CD8-positive, alpha-beta memory T cell (primary cell): ENCODE measurements at places on chromosomes 16 and 17. TPM values are rescaled to one million over a fixed set of nuclear protein-coding genes. Genes with fewer than 3 reads are reported as not detected.

- peaks cover 59% of the 10 kb centered on the region for H3K4me1 ChIP-seq
- peak overlapping the region; percentile 48 for H3K4me3 ChIP-seq
- DNase-seq = peak; percentile 40
- peaks cover 5% of the 10 kb centered on the region for H3K36me3 ChIP-seq
- H3K27me3 ChIP-seq = no peaks in the 10 kb centered on the region
- H3K27ac ChIP-seq = peak overlapping the region; percentile 68
Measured at GRCh38 chr16:85569615-85570212, 43.4 kb upstream of the GSE1 start.

DNA sequence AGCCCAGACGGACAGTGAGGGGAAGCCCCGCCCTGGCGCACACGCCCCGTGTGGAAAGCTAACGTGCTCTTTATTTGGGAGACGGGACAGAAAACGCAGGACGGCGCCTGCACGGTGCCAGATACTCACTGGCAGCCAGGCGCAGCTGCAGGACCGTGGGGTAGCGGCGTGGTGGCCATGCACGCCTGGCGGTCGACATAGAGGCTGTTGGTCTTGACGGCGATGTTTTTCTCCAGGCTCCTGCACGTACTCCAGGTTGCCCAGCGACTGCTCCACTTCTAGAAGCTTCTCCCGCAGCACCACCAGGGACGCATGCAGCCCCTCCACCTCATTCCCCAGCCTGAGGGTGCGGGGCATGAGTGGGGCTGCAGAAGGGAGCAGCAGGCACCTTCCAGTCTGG is 5.1 kb upstream of the C1QTNF8 start:
- no peak overlapping the region for H3K27ac ChIP-seq
- H3K27me3 ChIP-seq = no peaks in the 10 kb centered on the region
- DNase-seq = no peak
- no peaks in the 10 kb centered on the region for H3K36me3 ChIP-seq

DNA sequence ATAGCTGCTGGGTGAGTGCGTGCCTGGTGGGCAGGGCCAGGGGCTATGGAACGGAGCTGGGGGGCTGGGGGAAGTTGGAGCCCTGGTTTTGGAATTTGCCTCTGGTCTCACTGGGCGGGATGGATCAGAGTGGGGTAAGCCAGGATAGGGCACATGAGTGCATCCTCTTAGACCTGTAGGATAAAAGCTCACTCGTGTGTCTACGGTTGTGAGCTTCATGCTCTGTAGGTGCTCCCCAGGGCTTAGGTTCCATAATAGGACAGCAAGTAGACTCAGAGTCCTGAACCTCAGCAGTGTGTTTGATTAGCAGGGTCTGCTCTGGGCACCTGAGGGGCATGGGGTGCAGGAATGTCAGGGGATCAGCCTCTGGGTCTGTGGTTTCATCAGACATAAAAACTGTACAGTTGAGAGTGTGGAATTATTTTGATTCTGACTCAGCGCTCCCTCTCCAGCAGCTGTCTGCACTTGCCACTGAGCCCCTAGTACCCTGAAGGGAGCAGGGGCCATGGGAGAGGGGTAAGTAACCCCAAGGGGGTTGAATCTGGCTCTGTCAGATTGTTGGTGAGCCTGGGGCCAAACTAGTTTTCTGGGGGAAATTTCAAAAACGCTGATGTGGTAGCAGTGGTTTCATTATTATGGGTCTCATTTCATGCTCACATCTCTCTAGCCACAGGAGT is 84.2 kb upstream of the LGALS9 start:
- H3K4me3 ChIP-seq = no peak overlapping the region
- H3K27me3 ChIP-seq = no peaks in the 10 kb centered on the region
- no peak for DNase-seq
- H3K4me1 ChIP-seq = peaks cover 16% of the 10 kb centered on the region

DNA sequence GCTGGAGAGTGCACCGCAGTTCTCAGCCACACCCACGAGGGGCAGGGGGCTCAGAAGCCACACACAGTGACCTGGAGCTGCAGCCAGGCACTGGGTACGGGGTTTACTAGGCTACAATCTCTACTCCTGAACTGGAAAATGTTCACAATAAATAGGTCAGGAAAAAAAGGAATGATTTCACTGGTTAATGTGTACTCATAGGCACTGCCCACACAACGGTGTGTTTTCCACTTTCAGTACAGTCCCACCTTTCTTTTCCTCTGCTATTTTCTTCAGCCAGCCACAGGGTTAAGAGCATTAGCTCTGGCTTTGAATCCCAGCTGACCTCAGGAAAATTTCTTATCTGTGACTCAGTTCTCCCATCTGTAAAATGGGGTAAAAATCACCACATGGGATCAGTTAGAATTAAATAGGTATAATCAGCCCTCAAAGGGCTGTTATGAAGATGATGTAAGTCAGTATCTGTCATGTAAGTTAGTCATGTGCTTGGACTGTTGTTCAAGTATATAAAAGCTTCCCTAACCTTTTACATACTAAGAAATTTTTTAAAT is 35.7 kb downstream of the ZCCHC14 start:
- no peaks in the 10 kb centered on the region for H3K4me1 ChIP-seq
- peaks cover 13% of the 10 kb centered on the region for H3K36me3 ChIP-seq
- no peak for DNase-seq
- no peak overlapping the region for H3K4me3 ChIP-seq
- H3K27me3 ChIP-seq = no peaks in the 10 kb centered on the region
- H3K27ac ChIP-seq = no peak overlapping the region

DNA sequence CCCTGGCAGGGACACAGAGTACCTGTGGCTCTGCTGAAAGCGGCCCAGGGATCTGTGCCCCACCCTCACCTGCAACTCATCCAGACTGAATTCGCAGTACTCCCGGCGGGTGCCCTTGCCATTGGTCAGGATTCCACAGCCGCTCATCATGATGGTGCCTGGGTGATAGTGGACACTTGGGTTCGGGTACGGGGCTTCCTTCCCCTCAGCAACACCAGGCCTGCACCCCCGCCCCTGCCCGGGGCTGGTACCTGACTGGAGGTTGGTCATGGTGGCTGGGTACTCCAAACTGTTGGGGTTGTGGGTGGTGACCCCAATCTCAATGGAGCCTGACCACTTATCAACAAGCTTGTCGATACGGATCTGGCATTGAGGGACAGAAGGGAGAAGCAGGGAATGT is 2.9 kb downstream of the NEURL4 start:
- no peak overlapping the region for H3K27ac ChIP-seq
- H3K27me3 ChIP-seq = no peaks in the 10 kb centered on the region
- no peak overlapping the region for H3K4me3 ChIP-seq
- H3K4me1 ChIP-seq = peaks cover 32% of the 10 kb centered on the region
- DNase-seq = no peak

- no peak overlapping the region for H3K4me3 ChIP-seq
- no peaks in the 10 kb centered on the region for H3K4me1 ChIP-seq
- H3K36me3 ChIP-seq = no peaks in the 10 kb centered on the region
- no peaks in the 10 kb centered on the region for H3K27me3 ChIP-seq
Measured at GRCh38 chr17:41150026-41150425, 401 bp upstream of the KRTAP4-5 start.

GRCh38 chr16:56221995-56222394 is 30.7 kb downstream of the GNAO1 start:
- no peak overlapping the region for H3K4me3 ChIP-seq
- H3K4me1 ChIP-seq = peaks cover 23% of the 10 kb centered on the region
- no peaks in the 10 kb centered on the region for H3K27me3 ChIP-seq
- no peak for DNase-seq
- no peak overlapping the region for H3K27ac ChIP-seq

GRCh38 chr17:58432806-58433573 is 15.7 kb upstream of the RNF43 start:
- no peak overlapping the region for H3K4me3 ChIP-seq
- no peaks in the 10 kb centered on the region for H3K36me3 ChIP-seq
- no peaks in the 10 kb centered on the region for H3K27me3 ChIP-seq
- no peak overlapping the region for H3K27ac ChIP-seq
- no peak for DNase-seq
- H3K4me1 ChIP-seq = no peaks in the 10 kb centered on the region

- H3K27me3 ChIP-seq = no peaks in the 10 kb centered on the region
- no peak for DNase-seq
- H3K4me3 ChIP-seq = no peak overlapping the region
- H3K36me3 ChIP-seq = no peaks in the 10 kb centered on the region
- peak overlapping the region; percentile 2 for H3K27ac ChIP-seq
- H3K4me1 ChIP-seq = peaks cover 5% of the 10 kb centered on the region
Measured at GRCh38 chr16:11133344-11133943, 122.6 kb downstream of the SOCS1 start.

- no peak overlapping the region for H3K4me3 ChIP-seq
- peaks cover 22% of the 10 kb centered on the region for H3K4me1 ChIP-seq
- no peak overlapping the region for H3K27ac ChIP-seq
- no peaks in the 10 kb centered on the region for H3K36me3 ChIP-seq
- H3K27me3 ChIP-seq = no peaks in the 10 kb centered on the region
Measured at GRCh38 chr16:50188619-50189136, 35.6 kb downstream of the TENT4B start.

- no peak for DNase-seq
- H3K4me1 ChIP-seq = peaks cover 22% of the 10 kb centered on the region
- H3K4me3 ChIP-seq = no peak overlapping the region
- H3K27me3 ChIP-seq = no peaks in the 10 kb centered on the region
Measured at GRCh38 chr17:83194761-83195329, 115.4 kb downstream of the METRNL start.

- H3K27me3 ChIP-seq = peaks cover 5% of the 10 kb centered on the region
- no peaks in the 10 kb centered on the region for H3K4me1 ChIP-seq
- no peak overlapping the region for H3K4me3 ChIP-seq
- no peak overlapping the region for H3K27ac ChIP-seq
- no peak for DNase-seq
Measured at GRCh38 chr17:50115756-50116155, 14.2 kb downstream of the SAMD14 start.

- no peaks in the 10 kb centered on the region for H3K4me1 ChIP-seq
- H3K27ac ChIP-seq = no peak overlapping the region
- no peaks in the 10 kb centered on the region for H3K36me3 ChIP-seq
- no peak overlapping the region for H3K4me3 ChIP-seq
Measured at GRCh38 chr16:2081201-2082084, 33.7 kb downstream of the TSC2 start.

DNA sequence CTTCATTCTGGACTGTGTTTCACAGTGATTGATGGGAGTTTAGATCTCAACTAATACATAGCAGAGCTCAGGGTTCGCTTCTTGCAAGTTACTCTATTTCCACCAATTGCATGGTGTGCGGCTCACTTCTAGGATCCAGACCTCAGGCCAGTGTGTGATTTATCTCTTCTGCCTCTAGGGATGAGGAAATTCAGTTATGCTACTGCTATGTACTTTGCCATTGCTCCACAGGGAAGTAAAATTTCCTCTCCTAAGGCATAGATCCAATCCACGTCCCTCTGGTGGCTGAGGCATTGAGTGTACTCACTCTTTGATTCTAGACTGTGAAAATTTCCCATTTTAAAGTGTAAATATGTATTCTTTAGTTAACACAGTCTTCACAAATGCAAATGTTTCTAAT is 214.1 kb downstream of the HS3ST3B1 start:
- H3K36me3 ChIP-seq = no peaks in the 10 kb centered on the region
- H3K27me3 ChIP-seq = no peaks in the 10 kb centered on the region
- no peaks in the 10 kb centered on the region for H3K4me1 ChIP-seq
- DNase-seq = no peak
- no peak overlapping the region for H3K4me3 ChIP-seq

DNA sequence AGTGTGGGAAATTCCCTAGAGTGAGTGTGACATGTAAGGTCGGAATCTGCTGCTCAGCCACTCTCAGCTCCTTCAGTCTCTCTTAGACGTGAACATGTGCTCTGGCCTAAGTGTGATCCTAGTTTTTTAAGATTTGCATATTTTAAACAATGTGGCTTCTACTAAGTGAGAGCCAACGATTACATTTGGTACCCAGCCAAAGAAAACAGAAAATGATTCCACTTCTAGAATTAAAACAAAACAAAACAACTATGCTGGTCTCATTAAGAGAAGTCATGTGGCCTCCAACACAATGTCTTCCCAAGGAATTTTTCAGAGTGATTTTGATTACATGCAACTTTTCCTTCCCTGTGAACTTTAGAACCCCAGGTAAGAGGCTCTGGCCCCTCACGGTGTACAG is 10.1 kb downstream of the TMEM238L start:
- H3K27ac ChIP-seq = no peak overlapping the region
- DNase-seq = no peak
- H3K27me3 ChIP-seq = no peaks in the 10 kb centered on the region
- no peak overlapping the region for H3K4me3 ChIP-seq
- H3K36me3 ChIP-seq = no peaks in the 10 kb centered on the region

DNA sequence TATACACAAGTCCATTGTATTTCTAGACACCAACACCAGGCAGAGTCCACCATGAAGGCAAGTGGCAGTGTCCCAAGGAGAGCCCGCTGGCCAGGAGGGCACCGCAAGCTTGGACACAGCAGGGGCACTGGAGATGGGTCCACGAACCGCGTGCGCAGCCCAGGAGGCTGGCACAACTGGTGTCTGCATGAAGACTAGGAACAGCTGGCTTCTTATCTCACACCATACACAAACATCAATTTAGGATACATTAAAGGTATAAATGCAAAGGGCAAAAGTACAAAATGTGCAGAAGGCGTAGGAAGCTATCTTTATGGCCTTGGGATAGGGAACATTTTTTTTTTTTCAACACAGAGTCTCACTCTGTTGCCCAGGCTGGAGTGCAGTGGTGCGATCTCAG is 52.4 kb downstream of the ANKRD11 start:
- no peak overlapping the region for H3K4me3 ChIP-seq
- H3K4me1 ChIP-seq = peaks cover 94% of the 10 kb centered on the region
- H3K27me3 ChIP-seq = no peaks in the 10 kb centered on the region
- H3K27ac ChIP-seq = no peak overlapping the region
- no peaks in the 10 kb centered on the region for H3K36me3 ChIP-seq

GRCh38 chr17:44398692-44399691 is 9.5 kb upstream of the ITGA2B start:
- no peak overlapping the region for H3K4me3 ChIP-seq
- no peak overlapping the region for H3K27ac ChIP-seq
- H3K36me3 ChIP-seq = peaks cover 4% of the 10 kb centered on the region
- H3K27me3 ChIP-seq = no peaks in the 10 kb centered on the region
- no peak for DNase-seq
- H3K4me1 ChIP-seq = no peaks in the 10 kb centered on the region

GRCh38 chr16:65937455-65937854 is 429.0 kb upstream of the CDH5 start:
- no peak for DNase-seq
- H3K36me3 ChIP-seq = no peaks in the 10 kb centered on the region
- H3K27ac ChIP-seq = no peak overlapping the region
- H3K4me3 ChIP-seq = no peak overlapping the region

DNA sequence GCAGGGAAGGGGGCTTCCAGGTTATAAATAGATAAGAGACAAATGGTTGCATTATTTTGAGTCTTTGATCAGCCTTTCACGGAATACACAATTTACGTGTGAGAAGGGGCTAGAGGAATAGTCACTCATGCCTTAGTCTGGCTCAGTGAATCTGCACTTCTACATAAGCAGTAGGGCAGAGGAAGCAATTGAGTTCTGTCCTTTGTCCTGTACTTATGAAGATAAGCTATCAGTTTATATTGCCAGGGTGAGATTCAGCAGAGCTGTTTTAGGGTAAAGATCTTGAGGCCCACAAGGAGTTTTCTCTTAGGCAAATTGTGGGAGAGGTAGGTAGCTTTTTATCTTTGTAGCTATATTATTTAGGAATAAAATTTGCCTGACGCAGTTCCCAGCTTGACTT is 33.3 kb downstream of the TOM1L1 start:
- no peak overlapping the region for H3K27ac ChIP-seq
- DNase-seq = no peak
- no peak overlapping the region for H3K4me3 ChIP-seq
- no peaks in the 10 kb centered on the region for H3K36me3 ChIP-seq

- peaks cover 5% of the 10 kb centered on the region for H3K4me1 ChIP-seq
- H3K4me3 ChIP-seq = no peak overlapping the region
Measured at GRCh38 chr17:64328036-64328858, 62.4 kb downstream of the PECAM1 start.

The CNTD1 gene
- total RNA-seq = not detected

The KCNAB3 gene
- 6.7 TPM for total RNA-seq

The RNF112 gene
- total RNA-seq = 0.22 TPM

The RHBDL3 gene
- total RNA-seq = 0.33 TPM

The CTF1 gene
- total RNA-seq = 0.33 TPM

The LLGL2 gene
- total RNA-seq = 17.8 TPM

The CENPX gene
- 143 TPM for total RNA-seq
